ENCODE measurements at places on chromosomes 3 and 15. TPM values are rescaled to one million over a fixed set of nuclear protein-coding genes. Genes with fewer than 3 reads are reported as not detected.

DNA sequence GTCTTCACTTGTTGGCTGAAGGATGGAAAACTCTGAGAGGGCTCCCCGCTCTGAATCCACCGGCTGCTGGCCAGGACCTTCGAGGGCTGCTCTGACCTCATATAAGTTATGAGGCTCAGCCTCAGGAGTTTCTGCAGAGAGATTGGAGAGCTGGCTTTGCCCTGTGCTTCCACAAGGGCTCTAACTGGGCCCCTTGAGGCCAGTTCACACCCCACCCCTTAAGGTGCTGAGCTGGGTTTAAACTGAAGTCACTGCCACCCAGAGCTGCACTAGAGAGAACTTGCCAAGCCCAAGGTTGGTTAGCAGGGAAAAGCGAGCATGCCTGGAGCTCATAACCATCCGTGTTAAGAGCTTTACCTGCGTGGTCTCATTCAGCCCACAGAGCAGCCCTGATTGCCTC is 2.8 kb upstream of the CCDC33 start:
- DNase-seq, result no peak

GRCh38 chr3:39281533-39281932 is 1.7 kb upstream of the CX3CR1 start:
- no peak for DNase-seq

Gene FBLN2
- total RNA-seq, result not detected

Gene PBRM1
- total RNA-seq, result 69.0 TPM

- DNase-seq, result peak; percentile 30
Measured at GRCh38 chr3:187951452-187952190, 202.3 kb upstream of the LPP start.

Gene SLC26A6
- 56.0 TPM for total RNA-seq

All from activated CD4-positive, alpha-beta memory T cell treated with anti-CD3 and anti-CD28 coated beads, Interleukin-2, amount 10 ng/mL, durations not matched to agents 7 days and 5 days (primary cell).